Activated CD4-positive, alpha-beta T cell treated with anti-CD3 and anti-CD28 coated beads, Interleukin-2, amount 50 U/mL, for 48 hours (primary cell): ENCODE measurements at places on chromosomes 2 and 18.

DNA sequence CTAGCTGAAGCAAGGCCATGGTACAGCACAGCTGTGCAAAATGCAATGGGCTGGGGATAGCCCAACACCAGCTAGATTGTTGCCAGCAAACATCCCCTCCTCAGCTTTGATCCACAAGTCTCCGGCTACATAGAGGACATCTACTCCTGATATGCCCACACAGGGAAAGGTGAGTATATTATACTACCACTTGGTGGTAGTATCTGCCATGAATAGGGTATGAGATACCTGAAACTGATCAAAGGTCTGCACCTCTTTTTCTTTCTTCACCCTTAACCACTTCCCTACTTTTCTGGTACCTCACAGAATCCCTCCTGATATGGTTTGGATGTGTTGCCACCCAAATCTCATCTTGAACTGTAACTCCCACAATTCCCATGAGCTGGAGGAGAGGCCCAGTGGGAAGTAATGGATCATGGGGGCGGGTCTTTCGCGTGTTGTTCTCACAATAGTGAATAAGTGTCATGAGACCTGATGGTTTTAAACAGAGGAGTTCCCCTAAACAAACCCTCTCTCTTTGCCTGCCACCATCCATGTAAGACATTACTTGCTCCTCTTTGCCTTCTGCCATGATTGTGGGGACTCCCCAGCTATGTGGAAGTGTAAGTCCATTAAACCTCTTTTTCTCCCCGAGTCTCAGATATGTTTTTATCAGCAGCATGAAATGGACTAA, 279.6 kb downstream of the TXNL1 start:
- DNase-seq, result no peak

DNA sequence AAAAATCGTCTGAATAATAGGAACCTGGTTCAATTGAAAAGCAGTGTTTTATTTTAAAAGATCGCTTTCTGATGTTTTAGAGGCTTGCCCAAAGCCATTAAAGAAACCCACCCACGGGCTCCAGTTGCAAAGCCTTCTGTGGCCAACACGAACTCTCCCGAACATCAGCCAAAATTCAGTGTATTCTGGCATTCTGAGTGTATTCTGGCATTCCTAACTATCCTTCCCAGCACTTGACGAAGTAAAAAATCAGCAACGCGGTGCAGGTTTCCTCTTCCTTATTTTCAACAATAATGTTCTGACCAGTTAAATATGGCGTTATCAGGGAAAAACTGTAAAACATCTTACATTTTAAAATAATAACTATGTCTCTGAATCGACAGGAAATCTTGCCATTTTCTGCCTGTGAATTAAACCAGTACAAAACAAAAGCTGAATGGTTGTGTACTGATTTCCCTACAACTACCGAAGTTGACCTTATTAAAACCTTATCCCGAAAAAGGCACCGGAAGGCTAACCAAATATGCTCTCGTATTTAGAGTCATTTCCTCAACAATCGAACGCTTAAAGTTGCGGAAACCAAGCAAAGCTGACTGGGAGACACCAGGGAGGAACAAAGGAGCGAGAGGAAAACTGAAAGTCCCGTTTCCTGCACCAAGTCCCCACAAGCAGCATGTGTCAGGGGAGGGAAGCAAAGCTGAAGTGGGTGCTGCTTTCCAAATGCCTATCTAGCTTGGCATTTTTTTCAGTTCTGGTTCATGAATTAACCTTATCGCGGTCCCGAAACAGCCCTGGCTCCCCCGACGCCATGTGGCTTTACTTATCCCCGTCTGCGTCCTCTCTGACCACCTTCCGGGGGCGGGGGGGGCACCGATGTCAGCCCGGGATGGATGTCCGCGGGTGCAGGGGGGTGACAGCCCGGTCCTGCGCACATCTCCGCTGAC, 44.3 kb downstream of the ZNF516 start:
- DNase-seq, result peak; percentile 26

- no peak for DNase-seq
These were observed 115.1 kb upstream of the ST6GAL2 start for GRCh38 chr2:107001062-107001461.

DNA sequence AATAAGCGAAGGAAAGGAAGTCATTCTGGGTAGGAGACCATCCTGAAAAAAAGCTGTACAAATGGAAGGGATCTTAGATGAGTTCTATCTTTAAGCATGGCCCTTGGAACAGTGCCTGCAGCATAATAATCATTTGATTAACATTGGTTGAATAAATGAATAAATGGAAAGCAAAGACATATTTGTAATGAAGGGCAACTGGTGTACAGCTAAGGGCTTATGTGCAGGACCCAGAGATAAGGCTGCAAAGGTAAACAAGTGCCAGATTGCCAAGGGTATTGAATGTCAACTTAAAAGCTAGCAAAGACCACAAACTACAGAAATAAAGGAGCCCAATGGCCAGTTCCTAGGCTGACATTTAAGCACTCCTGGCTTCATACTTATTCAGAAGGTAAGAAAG, 19.4 kb downstream of the IMMT start:
- DNase-seq, result no peak

GRCh38 chr2:205714058-205714776, 31.9 kb downstream of the NRP2 start:
- DNase-seq, result no peak

DNA sequence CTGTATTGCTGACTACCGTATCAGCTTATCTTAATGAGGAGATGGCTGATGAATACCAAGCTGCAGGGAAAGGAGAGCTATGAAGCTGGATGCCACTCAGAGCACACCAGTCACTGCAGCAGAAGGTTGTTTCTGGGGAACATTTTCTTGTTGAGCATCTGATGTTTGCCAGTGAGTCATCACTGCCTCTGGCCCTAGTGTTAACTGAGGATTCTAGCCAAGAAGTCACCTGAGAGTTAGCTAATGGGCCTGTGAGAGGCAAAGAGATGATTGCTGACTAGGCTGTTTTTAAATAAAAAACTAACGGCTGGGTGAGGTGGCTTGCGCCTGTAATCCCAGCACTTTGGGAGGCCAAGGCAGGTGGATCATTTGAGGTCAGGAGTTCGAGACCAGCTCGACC, 37.9 kb downstream of the CCDC150 start:
- DNase-seq, result no peak

- peak; percentile 9 for DNase-seq
These were observed 31.4 kb downstream of the ATOH8 start for GRCh38 chr2:85785027-85785822.

- DNase-seq, result no peak
These were observed 592.1 kb downstream of the XIRP2 start for GRCh38 chr2:167480232-167480985.
